ENCODE measurements at places on chromosomes 4 and X.

DNA sequence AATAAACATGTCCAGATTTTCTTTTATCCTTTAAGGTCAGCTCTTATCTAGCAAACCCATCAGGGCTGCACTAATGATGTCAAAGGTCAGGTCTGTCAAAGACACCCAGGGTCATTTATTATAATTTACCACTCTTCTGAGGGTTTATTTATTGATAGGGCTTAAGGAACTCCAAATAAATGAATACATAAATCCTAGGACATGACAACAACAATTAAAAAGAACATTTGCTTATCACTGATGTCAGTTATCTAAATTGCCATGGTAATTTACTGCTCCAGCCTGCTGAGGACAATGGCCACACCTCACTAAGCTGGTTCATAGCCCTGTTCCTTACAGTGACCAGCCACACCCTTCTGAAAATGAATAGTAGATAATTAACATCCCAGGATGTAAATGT is 317.1 kb downstream of the UNC5C start:
- no peak for DNase-seq

GRCh38 chr4:36914106-36914505 is 330.4 kb upstream of the NWD2 start:
- DNase-seq = no peak

GRCh38 chrX:149818652-149819051 is 36.9 kb downstream of the MAGEA9 start:
- no peak for DNase-seq

DNA sequence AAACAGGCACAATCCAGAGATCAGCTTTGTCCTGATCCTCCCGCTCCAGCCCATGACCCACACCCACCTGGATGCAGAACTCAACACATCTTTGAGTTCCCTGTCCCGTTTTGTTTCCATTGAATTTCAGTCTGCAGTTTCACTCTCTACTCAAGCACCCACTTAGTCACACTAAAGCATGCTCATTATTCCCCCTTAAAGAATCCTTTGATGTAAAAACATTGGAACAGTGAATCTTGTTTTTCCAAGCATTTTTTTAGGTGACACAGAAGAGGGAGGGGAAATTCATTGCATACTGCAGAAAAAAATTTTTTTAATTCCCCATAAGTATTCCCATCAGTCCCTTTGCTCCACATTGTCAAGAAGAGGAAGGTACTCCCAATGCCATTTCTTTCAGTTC is 249.7 kb upstream of the TTC29 start:
- no peak for DNase-seq

DNA sequence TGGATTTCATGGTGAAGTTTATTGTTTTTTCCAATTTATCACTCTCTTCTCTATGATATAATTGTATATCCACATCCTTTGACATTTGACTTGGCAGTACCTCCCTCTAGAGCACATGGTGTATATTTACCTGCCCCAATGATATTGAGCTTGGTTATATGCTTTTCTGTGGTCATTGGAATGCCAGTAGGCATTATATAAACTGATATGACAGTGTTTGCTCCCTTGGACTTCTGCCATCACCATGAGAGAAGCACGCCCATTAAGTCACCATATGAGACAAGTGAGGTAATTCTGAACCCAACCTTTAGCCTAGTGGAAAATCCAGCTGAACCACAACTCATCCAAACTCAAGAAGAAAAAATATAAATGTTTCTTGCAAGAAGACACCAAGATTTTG is 2761.5 kb downstream of the ARAP2 start:
- no peak for DNase-seq

DNA sequence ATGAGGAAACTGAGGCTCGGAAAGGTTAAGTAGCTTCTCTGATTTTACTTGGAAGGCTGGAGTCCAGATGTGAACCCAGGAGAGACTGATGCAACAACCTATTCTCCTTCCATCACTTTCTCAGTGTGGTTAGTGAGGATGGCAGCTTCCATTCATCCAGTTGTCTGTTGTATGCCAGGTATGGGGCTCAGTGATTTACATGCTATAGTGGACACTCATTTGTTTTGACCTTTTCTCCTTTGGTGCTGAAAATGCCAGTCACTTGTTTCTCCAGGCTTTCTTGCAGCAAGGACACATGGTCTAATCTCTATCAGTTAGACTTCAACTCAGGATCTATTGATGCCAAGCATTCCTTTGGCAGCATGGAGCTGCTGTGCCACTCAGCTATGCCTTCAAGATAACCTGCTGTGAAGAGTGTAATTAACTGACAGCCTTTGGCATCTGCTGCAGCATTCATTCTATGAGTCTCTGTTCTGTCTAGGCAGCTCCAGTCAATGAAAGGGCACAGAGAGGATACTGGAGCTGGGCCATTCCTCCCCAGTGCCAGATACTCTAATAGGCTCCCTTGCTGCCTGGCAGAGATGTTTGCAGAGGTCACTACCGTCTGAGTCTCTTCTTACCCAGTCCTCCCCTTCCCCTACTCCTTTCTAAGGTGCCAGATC is 11.0 kb upstream of the CWH43 start:
- no peak for DNase-seq

GRCh38 chr4:21113496-21114223 is 413.4 kb downstream of the PACRGL start:
- DNase-seq = no peak

DNA sequence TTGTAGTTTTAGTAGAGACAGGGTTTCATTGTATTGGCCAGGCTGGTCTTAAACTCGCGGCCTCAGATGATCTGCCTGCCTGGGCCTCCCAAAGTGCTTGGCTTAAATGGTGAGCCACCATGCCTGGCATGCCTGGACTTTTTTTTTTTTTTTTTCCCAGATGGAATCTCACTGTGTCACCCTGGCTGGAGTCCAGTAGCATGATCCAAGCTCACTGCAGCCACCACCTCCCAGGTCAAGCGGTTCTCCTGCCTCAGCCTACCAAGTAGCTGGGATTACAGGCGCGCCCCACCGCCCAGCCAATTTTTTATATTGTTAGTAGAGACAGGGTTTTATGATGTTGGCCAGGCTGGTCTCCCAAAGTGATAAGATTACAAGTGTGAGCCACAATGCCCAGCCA is 8.4 kb downstream of the UBE2K start:
- no peak for DNase-seq

DNA sequence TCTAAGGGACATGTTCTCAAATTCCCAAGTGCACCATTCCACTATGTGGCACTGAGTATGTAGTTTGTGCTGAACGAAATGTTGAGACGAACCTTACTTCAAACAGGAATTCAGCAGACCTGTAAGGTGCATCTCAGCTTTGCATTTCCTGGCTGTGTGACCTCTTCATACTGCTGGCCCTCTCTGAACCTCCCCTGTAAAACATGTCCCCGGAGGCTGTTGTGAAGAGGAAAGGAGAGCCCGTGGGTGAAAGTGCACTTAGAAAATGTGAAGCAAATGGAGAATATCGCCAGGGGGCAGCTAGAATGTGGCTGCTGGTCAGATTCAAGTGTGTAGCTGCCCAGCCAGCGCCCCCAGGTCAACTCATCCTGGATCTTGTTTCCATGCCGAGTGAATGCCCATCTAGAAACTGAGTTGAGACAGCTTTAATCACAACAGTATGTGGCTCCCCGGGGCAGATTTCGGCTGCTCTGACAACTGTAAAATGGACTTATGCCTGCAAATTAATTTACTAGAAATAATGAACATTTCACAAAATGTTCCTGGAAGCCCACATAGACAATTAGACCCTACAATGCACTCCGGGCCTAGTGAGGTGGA is 263.3 kb downstream of the EVC2 start:
- no peak for DNase-seq

- no peak for DNase-seq
Observed at GRCh38 chr4:98466868-98467599, 191.4 kb downstream of the TSPAN5 start.

- no peak for DNase-seq
Observed at GRCh38 chr4:80239480-80240150, 26.8 kb upstream of the FGF5 start.

GRCh38 chr4:147678796-147679549 is 5.0 kb downstream of the PRMT9 start:
- no peak for DNase-seq

- no peak for DNase-seq
Observed at GRCh38 chr4:121706595-121707021, 9.8 kb upstream of the ANXA5 start.

DNA sequence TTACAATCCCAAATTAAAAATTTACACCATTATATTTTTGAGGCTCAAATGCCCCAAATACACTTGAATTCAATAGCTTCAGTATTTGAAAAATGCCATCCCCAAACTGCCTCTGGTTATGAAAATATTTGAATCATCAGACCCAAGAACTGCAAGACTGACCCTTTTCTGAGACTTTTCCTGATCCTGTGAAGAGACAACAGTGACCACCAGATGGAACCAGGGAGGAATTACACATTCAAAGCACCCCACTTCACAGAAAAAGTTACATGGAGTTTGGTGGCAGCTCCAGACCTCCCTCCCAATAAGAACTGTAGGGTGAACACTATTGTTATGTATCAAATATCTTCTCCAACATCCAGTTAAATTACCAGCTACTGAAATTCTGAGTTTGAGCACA is 44.0 kb upstream of the SCD5 start:
- DNase-seq = no peak

GRCh38 chr4:153159728-153160221 is 44.5 kb upstream of the TRIM2 start:
- no peak for DNase-seq

GRCh38 chr4:37687681-37688080 is 1.5 kb upstream of the RELL1 start:
- DNase-seq = no peak

DNA sequence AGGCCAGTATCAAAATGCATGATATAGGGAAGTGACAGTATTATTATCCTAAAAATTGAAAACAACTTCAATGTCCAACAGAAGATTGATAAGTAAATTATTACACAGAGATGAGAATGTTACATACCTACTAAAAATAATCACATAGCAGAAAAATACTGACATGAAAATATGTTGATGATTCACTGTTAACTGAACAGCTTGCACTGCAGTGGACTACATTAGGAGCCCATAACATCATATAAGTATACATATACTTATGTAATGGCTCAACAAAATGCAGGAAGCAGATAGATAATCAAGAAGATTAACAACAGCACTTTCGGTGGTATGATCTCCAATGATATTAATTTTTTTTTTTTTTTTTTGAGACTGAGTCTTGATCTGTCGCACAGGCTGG is 7.1 kb downstream of the CLOCK start:
- DNase-seq = no peak

DNA sequence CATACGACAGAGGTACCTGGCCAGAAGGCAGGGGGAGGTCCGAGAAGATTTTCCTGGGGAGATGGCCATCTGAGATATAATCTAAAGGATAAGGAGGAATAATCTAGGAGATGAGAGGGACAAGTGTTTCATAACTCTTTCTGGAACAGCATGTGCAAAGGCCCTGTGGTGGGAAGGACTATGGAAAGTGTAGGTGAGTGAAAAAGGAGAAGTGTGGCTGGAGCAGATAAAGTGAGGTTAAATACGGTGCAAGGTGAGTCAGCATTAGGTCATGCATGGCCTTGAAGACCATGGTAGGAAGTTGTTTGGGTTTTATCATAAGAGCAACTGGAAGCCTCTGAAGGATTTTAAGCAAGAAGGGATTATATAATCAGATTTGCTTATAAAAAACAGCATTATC is 34.6 kb upstream of the MTM1 start:
- DNase-seq = no peak

DNA sequence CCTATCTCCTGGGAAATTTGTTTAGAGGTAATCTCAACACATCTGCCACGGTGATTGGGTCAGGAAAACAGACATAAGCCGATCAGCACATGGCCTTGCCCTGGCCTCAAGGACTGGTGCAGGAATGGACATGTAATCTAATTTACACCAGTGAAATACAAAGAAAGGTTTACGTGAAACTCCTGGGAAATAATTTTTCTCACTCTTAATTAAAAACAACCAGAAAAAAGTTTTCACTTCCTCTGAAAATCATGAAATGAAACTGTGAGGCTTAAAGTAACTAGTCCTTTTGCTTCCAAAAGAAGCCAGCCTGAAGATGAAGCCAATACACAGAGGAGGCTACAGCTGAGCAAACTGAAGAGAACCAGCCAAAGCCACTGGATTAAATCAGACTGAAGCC is 154.1 kb upstream of the FAM241A start:
- DNase-seq = peak; percentile 48

DNA sequence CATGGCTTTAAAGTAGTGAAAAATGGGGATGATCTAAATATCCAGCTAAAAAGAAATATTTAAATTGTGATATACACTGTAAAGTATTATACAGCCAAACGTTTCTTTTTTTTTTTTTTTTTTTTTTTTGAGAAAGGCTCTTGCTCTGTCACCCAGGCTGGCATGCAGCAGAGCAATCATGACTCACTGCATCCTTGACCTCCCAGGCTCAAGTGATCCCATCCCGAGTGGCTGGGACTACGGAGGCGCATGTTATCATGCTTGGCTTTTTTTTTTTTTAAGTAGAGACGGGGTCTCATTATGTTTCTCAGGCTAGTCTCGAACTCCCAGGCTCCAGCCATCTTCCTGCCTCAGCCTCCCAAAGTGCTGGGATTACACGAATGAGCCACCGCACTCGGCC is 17.1 kb downstream of the SMIM14 start:
- no peak for DNase-seq

- no peak for DNase-seq
Observed at GRCh38 chr4:145829629-145830395, 108.8 kb downstream of the ZNF827 start.

- DNase-seq = no peak
Observed at GRCh38 chrX:35458142-35458541, 340.0 kb upstream of the MAGEB16 start.

- no peak for DNase-seq
Observed at GRCh38 chrX:150903110-150903508, 4.6 kb upstream of the CD99L2 start.

GRCh38 chr4:108881190-108881589 is 118.3 kb upstream of the ETNPPL start:
- no peak for DNase-seq

- no peak for DNase-seq
Observed at GRCh38 chr4:93475730-93476129, 352.8 kb upstream of the ATOH1 start.

DNA sequence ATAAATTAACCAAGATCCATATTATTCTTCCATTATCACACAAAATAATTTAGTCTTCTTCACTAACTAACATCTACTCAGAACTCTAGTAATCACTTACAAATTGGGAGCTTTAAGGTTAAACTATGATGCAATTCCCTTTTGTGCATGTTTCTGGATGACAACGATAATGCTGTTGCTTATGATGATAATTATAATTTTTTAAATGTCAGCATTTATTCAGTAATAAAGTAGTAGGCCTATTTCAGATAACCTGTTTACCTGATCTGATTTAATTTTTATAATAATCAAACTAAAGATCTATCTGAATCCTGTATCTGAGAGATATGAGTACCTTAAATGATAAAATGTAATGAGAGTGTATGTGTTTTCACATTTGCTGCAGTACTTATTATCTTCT is 507.8 kb upstream of the GRID2 start:
- DNase-seq = no peak

Measured in GM06990 (cell line).